NCI-H2171 treated with DMSO at 0.1 percent for 48 hours (cell line): ENCODE measurements at places on chromosomes 11 and 22.

GRCh38 chr22:47237890-47238480, 475.5 kb downstream of the TBC1D22A start:
- DNase-seq = no peak

- DNase-seq = no peak
These were observed 12.8 kb downstream of the CTSC start for GRCh38 chr11:88324562-88325345.

DNA sequence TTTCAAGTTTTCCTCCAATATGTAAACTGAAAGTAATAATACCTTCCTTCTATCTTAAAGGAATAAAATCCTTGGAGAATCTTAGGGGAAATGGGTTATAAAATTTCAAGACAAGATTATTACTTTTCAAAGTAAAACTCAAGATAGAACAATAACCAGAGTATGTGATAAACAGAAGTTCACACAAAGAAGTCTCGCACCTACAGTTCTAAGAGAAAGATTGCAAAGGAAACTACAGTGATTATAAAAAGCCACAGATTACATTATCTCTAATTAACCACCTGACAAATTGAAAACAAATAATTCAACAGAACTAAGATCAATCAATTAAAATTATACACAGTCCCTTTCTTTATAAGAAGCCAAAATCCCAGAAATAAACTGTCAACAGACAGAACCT, 34.0 kb downstream of the AMBRA1 start:
- DNase-seq = no peak

DNA sequence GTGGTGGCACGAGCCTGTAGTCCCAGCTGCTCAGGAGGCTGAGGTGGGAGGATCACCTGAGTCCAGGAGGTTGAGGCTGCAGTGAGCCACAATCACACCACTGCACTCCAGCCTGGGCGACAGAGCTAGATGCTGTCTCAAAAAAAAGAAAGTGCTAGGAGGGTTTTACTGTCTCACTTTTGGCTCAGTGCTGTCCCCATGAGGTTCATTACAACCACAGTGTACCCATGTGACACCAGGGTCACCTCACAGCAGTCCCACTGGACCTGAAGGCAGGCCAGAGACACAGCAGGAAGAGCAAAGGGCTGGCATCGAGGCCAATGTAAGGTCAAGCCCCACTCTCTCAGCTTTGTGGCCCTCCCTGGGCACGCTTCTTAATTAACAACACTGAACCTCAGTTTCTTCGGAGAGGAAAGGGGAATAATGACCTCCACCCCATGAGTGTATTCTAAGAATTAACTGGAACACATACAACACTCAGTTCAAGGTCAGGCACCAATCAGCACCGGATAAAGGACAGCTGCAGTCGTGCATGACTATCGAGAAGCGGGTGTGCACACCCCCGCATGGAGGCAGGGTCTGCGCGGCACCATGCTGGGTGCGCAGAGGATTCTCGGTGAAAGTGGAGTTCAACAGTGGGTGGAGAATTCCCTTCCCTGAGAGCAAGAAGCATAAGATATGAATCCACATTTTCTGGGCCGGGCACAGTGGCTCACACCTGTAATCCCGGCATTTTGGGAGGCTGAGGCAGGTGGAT, 30.9 kb upstream of the BAIAP2L2 start:
- no peak for DNase-seq

DNA sequence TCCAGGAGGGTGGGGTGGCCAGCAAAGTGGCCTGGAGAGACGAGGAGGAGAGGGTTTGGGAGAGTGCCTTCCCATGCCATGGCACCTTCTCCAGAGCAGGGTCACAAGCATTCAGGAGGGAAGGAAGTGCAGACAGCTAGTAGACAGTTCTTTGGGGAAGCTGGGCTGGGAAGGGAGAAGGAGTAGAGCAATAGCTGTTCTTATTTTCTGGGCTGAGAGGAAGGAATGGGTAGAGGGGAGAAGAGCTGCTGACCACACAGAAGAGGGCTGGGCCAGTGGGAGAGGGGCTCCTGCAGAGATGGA, 14.8 kb upstream of the PICK1 start:
- no peak for DNase-seq

DNA sequence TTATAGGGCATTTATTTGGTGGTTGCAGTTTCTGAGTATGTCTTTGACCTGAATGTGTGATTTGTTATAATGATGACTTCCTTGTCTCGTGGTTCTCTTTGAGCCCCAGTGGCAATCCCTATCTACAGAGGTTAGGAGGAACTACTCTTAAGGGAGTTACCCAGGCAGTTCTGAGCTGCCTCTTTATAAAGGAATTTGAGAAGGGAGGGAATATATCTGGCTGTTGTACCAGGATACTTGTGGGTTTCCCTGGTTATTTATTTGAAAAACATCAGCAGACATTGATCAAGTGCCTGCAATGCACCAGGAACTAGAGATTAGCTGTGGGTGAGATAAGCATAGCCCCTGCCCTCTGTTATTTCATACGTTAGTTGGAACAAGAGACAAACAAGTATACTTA, 243.5 kb upstream of the ARHGAP20 start:
- DNase-seq = no peak

DNA sequence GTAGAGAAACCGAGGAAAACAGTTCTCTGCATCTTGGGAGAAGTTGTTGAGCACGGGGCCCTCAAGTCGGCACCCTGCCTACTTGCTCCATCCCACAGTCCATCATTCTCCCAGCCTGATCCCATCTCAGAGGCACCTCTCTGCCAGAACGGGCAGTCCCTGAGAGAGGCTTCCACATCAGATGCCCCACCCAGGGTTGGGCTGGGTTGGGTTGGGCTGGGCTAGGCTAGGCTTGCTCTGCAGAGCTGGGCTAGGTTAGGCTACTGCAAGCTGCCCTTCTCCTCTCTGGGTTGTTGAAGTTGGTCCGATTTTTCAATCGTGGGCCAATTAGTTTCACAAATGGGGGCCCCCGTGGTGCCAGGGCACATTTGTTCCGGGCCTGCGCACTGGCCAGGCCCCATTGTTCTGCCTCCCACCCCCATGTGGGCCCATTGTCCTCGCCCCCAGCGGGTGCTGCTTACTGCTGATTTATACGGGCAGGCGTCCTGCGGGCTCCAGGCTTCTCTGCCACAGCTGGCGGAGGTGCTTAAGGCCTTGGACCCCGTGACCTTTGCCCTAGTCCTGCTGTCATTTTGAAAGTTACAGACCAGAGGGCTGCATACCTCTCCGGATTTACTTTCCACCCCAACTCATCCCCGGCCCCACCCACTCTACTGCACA, 63.7 kb upstream of the NNMT start:
- DNase-seq = no peak

DNA sequence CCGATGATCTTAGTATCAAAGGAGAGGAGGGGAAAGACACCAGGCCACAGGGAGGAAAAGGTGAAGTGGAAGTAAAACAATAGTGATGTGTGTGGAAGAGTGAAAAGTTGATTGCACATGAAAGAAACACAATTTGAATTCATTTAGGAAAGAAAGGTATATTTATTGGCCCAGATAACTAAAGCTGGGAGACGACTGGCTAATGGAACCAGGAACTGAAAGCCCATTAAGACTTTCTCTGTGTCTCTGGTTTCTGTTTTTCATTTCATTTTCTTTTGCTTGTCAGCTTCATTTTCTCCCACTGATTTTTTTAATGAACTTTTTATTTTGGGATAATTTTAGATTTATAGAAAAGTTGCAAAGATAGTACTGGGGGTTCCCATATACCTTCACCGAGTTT, 5.1 kb upstream of the DCHS1 start:
- DNase-seq = no peak

GRCh38 chr11:131685206-131685605, 314.8 kb downstream of the NTM start:
- no peak for DNase-seq

DNA sequence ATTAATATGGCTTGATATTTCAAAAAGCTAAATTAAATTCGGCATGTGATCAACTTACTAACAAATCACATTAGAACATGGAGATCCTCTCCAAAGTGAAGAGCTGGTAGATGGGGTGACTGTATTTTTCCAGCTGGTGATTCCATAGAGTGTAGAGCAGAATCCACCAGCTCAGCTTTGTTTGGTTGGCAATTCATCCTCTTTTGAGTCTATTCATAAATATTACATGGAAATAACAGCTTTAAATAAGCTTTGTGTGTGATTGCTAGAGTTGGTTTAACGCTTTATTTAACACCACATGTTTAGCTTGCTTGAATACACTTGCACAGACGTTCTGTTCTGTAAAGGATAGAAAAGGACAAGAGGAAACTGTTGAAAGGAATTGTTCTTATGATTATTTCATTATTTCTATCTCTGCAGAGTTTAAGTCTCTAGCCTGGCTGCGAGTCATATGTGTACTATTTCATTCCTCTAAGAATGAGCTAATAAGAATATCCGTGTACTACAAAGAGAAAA, 738.3 kb upstream of the KIRREL3 start:
- DNase-seq = no peak

GRCh38 chr11:15622231-15622890, 507.6 kb downstream of the INSC start:
- DNase-seq = no peak

GRCh38 chr22:48752451-48753380, 1075.0 kb downstream of the BRD1 start:
- DNase-seq = no peak

GRCh38 chr22:30028731-30029130, 51.5 kb upstream of the HORMAD2 start:
- DNase-seq = no peak

GRCh38 chr22:50210378-50211139, 9.7 kb downstream of the SELENOO start:
- DNase-seq = no peak

DNA sequence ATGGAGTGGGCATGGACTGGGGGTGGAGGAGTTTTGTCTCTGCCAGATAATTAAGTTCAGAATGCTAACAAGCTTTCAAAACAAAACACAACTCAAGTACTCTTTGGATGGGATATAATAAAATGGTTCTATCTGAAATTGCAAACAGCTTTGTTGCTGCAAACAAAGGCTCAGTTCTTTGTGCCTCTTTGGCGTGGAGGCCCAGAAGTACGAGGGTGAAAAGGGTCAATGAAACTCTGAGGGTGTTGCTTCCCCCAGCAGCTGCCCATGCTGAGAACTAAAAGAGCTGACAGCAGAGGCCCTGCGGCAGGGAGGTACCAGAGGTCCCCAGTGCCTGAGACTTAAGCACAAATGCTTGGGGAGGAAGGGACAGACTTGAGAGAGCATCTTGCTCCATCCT, 26.5 kb upstream of the IGSF22 start:
- DNase-seq = no peak

DNA sequence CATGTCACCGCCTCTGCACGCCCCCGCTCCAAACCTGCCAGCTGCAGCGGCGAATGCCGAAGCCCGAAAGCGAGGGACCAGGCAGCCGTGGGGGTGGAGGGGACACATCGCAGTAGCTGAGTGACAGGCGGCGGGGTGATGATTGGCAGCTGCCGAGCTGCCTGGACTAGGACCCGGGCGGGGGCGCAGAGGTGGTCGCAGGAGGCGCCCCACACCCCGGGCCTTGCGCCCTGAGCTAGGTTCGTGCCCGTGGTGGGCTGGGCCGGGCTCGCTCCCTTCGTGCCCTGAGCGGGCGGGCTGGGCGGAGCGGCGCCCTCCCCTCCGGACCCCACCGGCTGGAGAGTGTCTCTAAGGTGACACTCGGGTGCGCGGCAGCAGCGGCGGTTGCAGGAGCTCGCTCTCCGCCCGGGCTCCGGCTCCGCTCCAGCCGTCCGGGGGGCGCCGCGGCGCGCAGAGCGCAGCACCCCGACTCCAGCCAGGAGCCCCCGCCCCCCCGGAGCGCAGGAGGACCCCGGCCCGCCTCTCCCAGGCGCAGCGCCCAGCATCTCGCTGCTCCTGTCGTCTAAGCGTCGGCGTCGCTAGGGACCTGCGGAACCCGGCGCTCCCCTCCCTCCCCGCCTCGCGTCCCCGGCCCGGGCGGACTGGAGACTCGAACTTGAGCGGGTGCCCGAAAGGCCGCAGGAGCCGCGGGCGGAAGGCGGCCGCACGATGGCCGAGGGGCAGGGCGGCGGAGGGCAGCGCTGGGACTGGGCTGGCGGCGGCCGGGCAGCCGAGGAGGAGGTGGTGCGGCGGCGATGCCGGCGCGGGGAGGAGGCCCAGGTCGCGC, 14.5 kb upstream of the DGKZ start:
- peak; percentile 47 for DNase-seq

DNA sequence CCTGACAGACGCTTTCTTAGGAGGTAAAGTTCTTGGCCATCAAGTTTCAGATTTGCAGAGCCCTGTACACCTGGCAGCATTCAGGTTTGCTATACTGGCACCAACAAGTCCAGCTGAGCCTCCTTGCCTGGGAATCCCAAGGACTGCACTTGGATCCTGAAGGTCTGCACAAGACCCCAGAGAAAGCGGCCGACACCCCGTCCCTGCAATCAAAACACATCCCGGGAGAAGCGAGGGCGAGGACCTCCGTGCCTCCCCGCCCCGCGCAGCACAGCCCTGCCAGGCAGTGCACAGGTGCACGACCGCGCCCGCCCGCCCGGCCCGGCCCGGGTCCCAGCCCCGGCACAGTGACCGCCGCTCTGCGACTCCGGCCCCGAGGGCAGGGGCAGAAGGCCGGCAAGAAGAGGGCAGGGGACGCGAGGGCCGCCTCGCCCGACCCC, 559 bp downstream of the MRTFA start:
- no peak for DNase-seq

DNA sequence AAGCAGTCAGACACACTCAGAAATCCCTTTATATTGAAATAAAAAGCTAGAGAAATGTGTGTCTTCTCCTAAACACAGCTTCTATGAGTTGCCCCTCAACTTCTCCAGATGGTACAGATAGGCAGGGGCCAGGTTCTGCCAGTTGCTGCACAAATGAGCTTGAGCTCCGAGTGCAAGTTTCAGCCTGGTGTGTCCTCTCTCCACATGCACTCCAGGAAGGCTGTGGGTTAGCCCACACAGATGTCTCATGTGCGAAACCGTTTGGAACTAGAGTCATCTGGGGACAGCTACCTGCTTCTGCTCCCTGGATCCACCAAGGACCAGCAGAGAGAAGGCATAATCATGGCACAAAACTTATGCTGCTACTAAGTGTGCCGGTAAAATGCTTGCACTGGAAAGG, 812.6 kb downstream of the OPCML start:
- DNase-seq = no peak

DNA sequence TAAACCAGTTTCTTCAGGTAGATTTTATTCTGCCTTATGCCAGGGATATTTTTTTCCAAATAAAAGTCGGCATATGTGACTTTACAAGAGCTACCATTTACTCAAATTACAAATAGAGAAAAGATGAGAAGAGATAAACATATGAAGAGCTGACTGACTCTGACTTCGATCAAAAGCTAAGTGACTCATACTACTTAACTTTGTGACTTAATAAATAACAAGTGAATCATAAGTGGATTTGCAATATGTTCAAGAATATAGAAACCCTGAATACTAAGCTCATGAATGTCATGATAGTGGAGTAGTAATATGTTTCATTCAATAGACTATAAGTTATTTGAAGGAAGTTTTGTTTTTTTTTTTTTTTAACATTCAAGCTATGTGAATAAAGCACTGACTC, 130.5 kb upstream of the ANO3 start:
- DNase-seq = no peak

DNA sequence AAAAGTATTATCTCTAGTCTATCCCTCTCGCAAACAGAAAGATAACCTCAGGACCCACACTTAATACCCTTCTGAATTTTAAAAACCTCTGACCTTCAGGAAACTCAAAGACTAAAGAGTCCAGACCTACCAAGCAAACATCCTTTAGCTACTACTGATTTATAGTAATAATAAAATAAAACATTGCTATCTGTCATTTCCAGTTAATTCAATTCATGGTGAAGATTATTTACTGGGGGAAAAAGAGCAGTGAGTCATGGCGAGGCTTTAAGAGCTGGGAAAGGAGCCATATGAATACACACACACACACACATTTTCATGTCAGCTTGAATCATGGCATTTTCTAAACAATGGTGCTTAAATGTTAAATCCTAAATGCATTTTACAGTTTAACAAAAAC, 87.1 kb downstream of the FAM76B start:
- DNase-seq = no peak
